ENCODE measurements at places on chromosomes 5 and 9.

GRCh38 chr5:128844354-128844923 lies 120.8 kb upstream of the SLC27A6 start:
- peak; percentile 51 for DNase-seq

- DNase-seq = no peak
Measured at GRCh38 chr5:177996660-177997318, 747 bp upstream of the PROP1 start.

DNA sequence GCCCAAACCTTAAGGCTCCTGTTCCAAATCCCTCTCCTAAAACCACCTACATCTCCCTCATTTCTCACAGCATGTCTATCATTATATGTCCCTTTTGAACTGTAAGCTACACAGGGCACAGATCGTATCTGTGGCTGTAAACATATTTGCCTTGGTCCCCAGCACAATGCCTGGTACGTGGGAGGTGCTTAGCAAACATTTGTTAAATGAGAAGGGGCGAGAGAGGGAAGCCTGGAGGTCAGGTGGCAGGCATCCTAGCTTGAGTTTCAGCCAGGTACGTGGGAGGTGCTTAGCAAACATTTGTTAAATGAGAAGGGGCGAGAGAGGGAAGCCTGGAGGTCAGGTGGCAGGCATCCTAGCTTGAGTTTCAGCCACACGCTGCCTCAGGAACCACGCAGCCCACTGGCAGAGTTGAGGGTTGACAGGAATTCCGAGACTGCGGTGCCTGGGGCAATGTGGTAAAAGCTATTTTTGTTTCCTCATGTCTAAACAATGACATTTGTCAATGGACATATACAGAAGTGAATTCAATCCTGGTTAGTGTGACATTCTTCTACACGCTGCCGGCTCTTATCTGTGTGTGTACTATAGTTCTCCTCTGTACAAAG lies 113.6 kb downstream of the EFNA5 start:
- DNase-seq = no peak

DNA sequence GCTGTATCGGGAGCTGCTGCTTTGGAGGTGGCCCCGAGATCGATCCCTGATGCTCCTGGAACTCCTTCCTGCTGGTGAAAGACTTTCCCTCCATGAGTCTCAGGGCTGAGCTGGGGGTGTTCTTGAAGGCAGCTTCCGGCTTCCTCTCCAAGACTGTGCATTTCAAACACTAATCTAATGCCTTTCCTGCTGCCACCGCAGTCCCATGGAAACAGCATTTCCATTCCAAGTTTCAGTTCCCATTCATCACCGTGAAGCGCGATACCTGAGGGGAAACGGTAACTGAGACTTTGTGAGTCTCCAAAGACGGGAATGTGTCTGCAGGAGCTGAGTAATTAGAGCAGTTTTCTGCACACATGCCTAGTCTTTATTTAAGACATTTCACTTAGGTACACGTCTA lies 230.1 kb downstream of the PAX5 start:
- DNase-seq = no peak

DNA sequence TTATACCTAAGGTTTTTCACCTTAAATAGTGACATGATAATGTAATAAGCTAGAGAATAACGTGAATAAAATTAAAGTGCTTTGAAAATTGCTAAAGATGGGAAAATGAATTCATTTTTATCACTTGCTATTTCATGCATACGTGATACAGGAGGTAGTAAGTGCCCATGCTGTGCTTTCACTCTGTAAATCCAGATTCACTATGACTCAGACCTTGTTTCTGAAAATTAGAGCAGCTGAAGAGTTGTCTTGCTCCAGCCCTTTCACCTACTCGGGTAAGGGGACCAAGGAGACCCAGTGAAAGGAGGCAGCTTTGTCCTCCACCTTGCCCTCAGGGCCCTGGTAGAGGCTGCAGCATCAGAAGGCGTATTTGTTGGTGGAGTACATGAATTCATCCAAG lies 87.9 kb downstream of the ANKH start:
- DNase-seq = no peak

- DNase-seq = no peak
Measured at GRCh38 chr5:177319913-177320588, 8.4 kb upstream of the MXD3 start.

GRCh38 chr5:32687499-32687831 lies 23.7 kb upstream of the NPR3 start:
- DNase-seq = peak; percentile 48

DNA sequence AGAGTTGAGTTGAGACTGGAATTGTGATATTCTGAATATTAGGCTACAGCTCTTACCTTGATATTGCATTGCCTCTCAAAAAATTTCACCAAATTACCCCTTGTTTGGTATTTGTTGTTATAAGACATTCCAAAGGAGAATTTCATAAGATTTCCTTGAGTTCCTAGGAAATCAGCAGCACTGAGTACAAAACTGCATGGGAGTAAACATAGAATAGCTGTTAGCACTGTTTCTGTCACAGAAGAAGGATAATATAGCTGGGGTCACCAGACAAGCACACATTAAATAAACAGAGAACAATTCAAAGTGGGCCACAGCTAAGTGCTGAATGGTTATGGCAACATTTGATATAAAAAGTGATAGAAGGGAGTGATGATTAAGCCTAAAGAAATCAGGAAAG lies 724.3 kb downstream of the PRELID2 start:
- DNase-seq = peak; percentile 16

DNA sequence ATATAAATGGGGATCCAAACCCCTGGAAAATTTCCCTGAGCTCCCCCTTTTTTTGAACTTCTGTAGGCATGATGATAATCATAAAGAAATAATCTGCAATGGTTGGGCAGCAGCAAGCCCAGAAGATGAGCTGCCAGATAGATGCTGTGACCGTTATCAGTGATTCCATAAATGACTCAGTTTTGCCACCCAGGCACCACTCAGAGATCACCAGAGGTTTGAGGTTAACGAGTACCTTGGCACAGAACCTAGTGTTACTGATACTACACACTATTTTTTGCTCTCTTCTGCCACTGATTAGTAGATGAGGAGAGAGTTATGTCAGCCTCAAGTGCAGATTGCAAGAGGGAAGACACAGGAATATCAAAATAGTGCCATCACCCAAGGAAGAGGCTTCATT lies 199.3 kb upstream of the PTGER4 start:
- no peak for DNase-seq

DNA sequence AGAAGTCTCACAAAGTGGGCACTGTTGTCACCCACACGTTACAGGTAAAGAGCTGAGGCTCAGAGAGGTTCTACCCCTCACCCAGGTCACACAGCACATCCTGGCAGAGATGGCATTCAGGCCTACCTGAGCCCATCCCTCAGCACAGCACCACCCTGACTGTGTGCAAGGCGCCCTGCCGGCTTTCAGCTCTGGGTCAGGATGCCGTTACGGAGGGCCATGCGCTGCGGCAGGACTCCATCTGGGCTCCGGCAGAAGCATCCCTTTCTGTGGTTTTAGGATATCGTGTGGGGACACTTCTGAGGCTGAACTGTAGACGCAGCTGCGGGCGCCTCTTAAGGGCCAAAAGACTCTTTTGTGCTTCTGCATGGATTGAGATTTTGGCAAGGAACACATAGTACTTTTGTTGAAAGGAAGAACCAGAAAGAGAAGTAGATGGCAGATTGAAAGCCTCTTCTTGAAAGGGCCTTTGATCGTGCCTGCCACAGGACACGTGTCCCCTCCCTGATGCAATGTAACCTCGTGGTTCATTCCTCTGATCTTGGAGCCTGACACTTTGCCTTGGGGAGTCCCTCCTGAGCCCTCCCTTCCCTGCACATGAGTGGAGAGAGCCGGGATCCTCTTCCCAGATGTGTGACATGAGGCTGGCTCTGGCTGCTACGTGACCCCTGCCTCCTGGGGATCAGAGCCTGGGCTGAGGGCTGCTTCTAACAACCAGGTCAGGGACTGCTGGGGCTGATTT lies 31.3 kb downstream of the USP20 start:
- DNase-seq = no peak

- no peak for DNase-seq
Measured at GRCh38 chr5:143312822-143313221, 90.7 kb downstream of the NR3C1 start.
